ENCODE measurements at places on chromosomes 12 and 14.

DNA sequence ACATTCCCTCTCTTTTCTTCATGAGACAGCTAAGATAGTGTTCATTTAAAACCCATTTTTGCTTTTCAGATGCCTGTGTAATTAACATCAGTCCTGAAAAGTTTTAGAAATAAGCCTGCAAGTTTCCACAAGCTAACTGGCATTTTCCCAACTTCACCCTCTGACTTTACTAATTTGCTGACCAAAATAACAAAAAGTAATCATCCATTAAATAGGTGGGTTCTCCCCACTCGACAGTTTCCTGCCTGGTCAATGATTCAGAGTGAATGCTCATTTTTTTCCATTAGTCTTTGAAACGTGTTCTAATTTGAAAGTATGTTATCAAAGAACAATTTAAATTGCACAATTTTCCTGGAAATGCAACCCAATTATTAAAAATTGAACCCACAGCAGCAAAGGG is 23.6 kb downstream of the NELL2 start:
- DNase-seq = no peak

DNA sequence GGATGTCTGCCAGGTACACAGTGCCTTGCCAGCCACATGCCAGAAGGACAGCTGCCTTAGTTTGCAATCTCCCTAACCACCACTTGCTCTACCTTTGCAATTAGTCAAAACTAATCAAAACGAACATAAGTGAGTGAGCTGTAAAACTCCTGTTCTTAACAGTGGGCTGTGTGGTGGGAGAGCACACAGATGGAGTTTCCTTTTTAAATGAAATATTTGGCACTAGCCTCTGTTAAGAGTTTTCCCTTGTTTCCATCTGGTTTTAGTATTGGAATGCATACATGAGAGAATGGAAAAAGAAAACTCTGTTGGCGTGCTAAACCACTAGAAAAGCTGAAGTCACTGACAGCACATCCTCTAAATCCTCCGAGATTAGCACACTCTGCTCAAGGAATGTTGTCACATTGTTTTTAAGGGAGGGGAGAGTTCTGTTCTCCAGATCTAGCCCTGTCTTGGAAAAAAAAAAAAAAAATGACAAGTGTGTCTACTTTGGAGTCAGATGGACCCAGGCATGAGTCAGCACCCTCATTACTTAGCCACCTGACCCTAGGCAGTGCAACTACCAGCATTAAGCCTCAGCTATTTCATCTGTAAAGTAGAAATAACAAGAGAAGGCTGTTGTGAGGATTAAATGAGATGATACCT is 83.9 kb downstream of the STXBP6 start:
- DNase-seq = peak; percentile 89

- no peak for DNase-seq
These were observed 189.3 kb downstream of the KCNA5 start for GRCh38 chr12:5232826-5233500.

DNA sequence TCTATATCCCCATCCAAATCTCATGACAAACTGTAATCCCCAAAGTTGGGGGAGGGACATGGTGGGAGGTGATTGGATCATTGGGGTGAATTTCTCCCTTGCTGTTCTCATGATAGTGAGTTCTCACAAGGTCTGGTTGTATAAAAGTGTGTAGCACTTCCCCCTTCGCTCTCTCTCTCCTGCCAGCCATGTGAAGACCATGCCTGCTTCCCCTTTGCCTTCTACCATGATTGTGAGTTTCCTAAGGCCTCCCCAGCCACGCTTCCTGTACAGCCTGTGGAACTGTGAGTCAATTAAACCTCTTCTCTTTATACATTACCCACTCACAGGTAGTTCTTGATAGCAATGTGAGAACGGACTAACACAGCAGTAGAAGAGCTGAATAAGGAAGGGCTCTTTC is 62.6 kb upstream of the VASH1 start:
- no peak for DNase-seq

DNA sequence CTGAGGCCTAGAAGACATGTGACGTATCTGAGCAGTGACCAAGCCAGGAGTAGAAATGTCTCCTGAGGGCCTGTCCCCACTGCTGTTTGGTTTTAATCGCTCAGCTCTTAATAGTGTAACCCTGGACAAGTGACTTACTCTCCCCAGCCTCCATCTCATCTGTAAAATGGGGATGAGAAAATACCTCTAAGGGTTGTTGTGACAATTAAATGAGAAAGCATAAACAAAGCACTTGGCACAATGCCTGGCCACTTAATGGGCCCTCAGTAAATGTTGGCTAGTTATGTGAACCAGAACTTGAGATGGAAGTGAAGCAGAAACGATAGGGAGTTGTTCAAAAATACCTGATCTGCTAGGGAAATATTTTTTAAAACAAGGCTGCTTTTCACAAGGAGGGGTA is 58.2 kb downstream of the HMGA2 start:
- peak; percentile 27 for DNase-seq

DNA sequence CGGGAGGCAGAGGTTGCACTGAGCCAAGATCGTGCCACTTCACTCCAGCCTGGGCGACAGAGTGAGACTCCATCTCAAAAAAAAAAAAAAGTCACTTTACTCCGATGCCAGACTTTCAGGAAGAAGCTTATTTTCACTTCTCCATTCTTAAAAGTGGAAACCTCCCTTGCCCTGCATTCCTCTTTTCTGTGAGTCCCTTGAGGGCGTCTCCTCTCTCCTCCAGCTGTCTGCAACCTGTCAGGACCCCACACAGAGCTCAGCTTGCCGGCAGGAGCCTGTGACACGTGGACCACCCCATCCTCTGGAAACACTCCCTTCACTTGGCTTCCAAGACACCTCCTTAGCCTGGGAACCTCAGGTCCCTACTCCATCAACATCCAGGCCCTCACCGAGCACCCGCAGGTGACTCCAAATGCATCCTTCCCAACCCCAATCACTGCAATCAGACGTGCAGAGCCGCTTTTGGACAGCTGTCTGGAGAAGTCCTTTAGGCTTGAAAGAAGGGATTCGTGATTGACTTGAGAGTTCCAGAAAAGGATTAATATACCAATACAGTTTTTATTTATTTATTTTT is 34.3 kb downstream of the SLC15A4 start:
- no peak for DNase-seq

GRCh38 chr12:101857043-101857558 is 20.3 kb upstream of the DRAM1 start:
- DNase-seq = peak; percentile 60

GRCh38 chr12:19312637-19313036 is 126.7 kb upstream of the AEBP2 start:
- no peak for DNase-seq

DNA sequence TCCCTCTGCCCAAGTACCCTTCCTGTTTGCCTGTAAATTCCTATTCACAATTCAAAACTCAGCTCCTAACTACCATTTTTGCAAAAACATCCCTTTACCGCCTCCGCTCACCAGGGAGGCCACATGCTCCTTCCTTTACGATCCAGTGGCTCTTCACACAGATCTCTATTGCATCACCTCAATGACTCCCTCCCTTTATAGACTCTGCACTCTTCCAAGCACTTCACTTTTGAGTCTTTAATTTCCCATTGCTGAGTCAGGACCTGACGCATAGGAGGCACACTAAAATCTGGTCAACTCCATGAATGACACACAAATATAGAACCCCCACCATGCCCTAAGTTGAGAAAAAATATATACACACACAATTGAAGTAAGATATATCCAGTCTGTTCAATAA is 45.9 kb downstream of the PPP1R13B start:
- DNase-seq = peak; percentile 23

Data from fibroblast of gingiva (primary cell).